Endodermal cell (in vitro differentiated cells): ENCODE measurements at places on chromosomes 11 and 22.

DNA sequence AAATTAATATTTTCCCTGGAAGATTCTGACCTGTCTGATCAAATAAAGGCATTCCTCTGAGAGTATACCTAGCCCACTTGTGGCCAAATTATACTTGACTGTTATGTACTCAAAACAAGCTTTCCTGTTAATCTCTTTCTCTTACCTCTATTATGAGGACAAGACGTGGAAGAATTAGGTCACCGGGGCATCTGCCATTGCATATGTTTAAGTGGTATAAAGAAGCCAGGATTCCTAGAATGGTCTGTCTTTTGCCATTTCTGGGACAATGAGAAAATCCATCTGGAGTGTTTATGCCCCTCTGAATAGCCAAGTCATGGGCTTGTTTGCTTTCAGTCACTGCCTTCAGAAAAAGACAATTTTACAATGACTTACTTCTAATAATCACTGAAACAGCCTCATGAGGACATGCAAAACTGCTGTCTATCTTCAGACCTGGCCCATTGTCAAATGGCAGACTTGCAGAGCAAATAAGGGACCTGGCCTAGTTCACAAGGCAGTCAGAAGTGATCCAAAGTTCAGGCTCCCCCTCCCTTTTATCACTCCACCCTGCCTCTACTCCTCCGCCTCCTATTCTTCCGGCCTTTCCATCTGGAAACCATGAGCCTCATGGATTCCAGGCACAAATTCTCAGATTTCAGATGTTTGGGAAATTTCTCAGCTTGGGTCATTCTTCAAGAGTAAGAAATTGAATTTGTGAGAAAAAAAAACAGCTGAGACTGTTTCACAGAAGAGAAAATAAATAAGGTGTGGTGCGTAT, 128.1 kb upstream of the LDLRAD3 start:
- no peak for DNase-seq

- DNase-seq = no peak
Observed at GRCh38 chr11:67293090-67293489, 4.0 kb downstream of the ANKRD13D start.

GRCh38 chr22:19892925-19893324, 38.3 kb upstream of the GNB1L start:
- no peak for DNase-seq

DNA sequence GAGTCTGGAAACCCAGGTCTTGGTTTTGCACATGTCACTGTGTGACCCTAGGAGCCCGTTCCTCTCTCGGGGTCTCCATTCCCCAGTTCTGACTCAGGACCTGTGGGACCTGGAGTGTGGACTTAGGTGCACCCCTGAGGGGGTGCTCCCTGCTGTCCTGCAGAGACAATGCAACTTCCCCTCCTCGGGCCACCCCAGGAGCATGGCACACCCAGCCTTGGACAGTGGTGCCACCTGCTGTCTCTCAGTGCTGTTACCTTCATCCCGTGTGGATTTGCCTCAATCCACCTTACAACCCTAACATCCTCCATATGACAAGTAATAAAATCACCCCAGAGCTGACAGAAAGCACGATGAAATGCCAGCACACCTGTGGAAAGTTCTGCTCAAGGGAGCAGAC, 27.5 kb upstream of the CRYBB3 start:
- no peak for DNase-seq

GRCh38 chr11:86511086-86511551, 136.4 kb downstream of the CCDC81 start:
- DNase-seq = no peak

GRCh38 chr22:19892257-19892879, 37.7 kb upstream of the GNB1L start:
- DNase-seq = no peak

DNA sequence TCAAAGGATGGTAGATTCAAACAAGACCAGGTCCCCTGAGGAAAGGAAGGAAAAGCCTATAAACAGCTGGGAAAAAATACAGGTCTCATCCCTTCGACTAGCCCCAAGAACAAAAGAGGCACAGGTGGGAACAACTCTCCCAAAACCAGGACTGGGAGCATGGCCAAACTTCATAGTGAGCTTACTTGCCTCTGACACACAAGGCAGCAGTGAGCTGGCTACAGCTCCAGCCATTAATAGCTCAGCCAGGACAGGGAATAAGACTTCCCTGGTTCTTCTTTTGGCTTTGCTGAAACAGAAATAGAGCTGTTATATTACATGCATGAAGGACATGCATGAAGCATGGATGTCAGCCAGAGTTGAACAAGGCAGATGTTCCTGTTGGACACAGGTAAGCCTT, at the start of gene OR10A2:
OR10A2 (plus strand) TSS at position 97 of the 400 bp plus-strand sequence. CDS start 6,698 bp downstream, outside the sequence.
- no peak for DNase-seq

GRCh38 chr11:66432597-66432996, 6.1 kb downstream of the MRPL11 start:
- no peak for DNase-seq

DNA sequence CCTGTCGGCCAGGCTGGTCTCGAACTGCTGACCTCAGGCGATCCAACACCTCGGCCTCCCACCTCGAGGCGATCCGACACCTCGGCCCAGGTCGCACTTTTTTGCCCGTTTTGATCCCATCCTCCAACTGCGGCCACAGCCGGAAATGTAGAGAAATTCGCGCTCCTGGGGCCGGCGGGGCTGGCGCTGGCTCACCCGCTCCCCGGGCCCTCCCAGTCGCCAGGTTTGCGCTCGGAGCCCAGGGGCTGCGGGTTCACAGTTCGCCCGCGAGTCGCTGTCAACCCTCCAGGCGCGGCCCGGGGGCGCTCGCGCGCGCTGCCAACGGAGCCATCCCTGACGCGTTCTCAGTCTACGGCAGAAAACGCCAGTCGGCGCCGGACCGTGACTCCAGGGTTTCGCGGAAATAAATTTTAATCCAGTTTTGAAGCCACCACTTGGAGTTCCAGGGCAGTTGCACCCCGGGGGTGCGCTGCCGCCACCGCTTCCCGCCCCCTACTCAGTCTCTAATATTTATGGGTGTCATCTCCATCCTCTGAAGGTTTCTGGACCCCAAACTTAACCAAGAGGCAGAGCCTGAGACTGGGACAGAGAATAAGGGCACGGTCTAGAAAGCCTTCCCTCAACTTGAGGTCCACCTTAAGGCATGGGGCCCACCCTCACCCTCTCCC, 1.5 kb upstream of the KLHDC7B start:
- DNase-seq = peak; percentile 95

DNA sequence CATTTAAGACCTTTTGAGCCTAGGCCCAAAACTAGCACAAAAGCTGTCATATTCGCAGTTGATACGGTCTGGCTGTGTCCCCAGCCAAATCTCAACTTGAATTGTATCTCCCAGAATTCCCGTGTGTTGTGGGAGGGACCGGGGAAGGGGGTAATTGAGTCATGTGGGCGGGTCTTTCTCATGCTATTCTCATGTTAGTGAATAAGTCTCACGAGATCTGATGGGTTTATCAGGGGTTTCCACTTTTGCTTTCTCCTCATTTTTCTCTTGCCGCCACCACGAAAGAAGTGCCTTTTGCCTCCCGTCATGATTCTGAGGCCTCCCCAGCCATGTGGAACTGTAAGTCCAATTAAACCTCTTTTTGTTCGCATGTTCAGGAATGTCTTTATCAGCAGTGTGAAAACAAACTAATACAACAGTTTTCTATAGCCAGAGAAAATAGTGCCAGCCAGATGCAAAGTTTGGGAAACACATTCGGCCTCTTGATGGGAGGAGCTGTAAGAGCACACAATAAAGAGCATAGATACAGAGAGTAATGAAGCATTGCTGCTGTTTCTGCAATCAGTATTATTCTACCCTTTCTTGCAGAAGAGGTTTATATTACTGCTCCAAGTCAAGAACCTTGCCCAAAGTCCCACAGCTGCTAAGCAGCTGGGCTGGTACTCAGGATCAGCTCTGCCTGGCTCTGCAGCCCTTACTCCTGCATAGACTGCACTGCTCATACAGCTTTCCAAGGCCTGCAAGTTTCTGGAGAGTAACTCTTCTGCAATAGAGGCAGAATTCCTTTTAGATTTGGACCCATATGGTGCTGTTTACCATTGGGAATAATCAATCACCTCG, 2.0 kb upstream of the ZNF195 start:
- DNase-seq = peak; percentile 76

- DNase-seq = no peak
Observed at GRCh38 chr22:36015811-36016529, 12.7 kb downstream of the RBFOX2 start.

GRCh38 chr11:111586388-111586831, 15.8 kb upstream of the SIK2 start:
- no peak for DNase-seq

GRCh38 chr22:29040385-29041275, 21.0 kb downstream of the C22orf31 start:
- peak; percentile 83 for DNase-seq

DNA sequence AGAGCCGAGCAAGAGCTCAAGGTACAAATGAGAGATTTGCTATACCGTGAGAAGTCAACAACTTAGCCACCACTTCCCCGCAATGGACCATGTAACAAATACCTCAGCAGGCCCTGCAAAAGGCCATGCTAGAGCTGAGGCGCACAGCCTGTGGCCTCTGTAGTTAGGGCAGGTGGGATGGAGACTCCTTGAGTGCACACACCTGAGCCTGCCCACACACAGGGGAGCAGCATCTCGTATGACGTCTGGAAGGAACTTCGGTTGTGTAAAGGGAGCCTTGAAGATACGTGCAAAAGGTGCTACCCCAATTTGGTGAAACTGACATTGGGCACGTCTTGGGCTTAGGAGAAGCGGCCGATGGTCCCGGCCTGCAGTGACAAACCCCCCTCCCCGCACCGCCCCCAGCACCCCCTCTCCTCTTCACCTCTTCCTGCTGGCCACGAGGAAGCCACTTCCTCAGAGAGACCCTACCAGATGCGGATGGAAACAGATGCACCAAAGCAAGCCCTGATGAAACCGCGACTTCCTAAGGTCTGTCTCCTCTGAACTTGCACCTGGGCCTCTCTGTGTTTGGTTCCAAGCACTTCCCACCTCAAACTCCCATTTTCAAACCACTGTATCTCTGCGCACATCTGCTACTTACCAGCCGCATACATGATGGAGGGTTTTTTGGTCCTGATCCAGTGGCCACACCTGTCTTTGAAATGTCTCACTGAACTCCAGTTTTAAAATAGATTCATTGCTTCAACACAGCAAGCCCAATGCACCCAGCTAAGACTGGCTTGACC, 10.6 kb downstream of the CDPF1 start:
- DNase-seq = no peak

- DNase-seq = no peak
Observed at GRCh38 chr11:130861283-130861682, 55.0 kb downstream of the SNX19 start.

GRCh38 chr11:118156531-118157185, 4.0 kb upstream of the SCN4B start:
- peak; percentile 80 for DNase-seq

DNA sequence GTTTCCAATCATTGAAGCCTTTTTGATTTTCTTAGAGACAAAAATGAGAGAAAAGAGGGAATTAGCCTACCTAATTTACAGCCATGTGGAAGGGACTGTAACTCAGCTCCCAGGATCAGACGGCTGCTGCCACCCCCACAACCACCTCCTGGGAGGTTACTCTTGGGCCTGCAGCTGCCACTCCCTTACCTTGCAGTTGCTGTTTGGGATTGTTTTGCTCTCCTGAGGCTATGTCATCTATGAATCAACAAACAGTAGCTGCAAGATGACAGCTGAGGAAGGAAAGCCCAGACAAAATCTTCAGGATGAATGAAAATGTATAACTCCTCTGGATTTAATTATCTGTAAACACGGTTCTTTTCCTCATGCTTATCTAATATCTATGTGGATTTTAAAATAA, 28.0 kb upstream of the ZC3H12C start:
- DNase-seq = no peak

DNA sequence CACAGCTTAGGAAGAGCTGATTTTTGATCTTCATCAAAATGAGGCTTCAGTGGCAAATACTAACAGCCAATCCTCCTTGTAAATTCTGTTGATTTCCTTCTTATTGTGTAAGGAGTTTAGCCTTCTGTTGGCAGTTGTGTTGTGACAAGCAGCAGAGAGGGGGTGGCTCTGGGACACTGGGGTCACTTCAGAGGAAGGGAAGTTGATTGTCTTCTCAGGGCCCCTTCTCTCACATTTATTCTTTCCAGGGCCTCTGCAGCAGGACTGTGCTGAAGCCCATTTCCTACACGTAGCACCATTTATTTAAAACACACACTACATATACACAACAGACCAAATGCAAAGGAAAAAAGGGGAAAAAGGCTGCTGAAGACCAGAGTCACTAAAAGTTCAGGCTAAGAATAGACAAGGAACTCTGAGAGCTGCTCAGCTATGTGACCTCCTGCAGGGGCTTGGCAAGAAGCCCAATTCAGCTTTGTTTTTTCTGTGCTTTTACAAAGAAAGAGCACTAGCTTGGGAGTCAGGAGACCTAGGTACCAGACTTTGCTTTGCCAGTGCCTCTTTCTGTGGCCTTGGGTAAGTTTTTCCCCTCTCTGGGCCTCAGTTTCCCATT, 28.3 kb upstream of the UPB1 start:
- no peak for DNase-seq

DNA sequence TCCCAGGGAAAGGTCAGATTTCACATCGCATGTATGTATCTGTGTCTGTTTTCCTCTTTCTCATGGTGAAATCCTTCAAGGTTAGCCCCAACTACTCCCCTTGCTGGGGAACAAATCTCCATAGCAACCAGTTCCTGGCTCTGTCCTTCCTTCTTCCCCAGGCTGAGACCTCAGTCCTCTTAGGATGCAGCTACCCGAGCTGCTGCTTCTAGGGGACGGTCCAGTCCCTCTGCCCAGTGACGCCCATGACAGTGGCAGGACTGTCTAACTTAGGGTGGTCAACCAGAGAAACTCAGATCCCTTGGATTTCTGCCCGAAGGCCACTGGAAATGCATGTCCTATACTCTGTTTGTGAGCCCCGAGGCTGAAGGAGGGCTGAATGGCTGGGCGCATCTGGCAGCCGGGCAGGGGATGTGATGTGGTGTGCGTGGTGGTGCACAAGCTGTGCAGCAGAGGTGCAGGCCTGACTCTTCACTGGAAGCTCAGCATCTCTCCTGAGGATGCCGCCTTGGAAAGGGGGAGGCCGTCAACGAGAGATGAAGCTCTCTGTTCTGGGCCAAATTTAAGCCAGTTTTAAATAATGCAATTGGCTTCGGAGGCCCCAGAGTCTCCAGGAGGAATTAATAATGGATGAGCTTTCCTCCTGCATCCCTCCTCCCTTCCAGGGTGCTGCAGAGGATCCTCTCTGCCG, 118.7 kb upstream of the B3GAT1 start:
- peak; percentile 31 for DNase-seq

DNA sequence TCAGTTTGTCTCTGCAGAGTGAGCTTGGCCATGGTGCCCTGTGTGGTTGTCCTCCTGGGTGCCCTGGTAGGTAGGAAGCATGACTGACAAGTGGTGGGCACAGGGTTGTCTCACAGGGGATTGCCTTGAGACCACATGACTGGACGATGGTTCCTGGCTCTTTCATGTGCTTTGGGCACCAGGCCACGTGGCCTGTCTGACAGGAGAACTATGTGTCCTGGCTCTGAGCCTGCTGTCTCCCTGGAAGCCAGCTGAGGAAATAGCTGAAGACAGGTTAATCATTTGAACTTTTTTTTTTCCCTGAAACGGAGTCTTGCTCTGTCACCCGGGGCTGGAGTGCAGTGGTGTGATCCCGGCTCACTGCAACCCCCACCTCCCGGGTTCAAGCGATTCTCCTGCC, 93.2 kb downstream of the LDLRAD3 start:
- no peak for DNase-seq
